ENCODE measurements at places on chromosomes 6 and 20. TPM values are rescaled to one million over a fixed set of nuclear protein-coding genes. Genes with fewer than 3 reads are reported as not detected.

The RIPOR2 gene
- total RNA-seq: 154 TPM

The ADGRF1 gene
- total RNA-seq: not detected

The SLC44A4 gene
- total RNA-seq: 0.39 TPM

The CTAGE9 gene
- not detected for total RNA-seq

The FAXC gene
- not detected for total RNA-seq

- DNase-seq: no peak
These were observed 90.0 kb downstream of the ELOVL5 start for GRCh38 chr6:53258774-53259155.

- no peak for DNase-seq
These were observed 19.7 kb upstream of the MTCL3 start for GRCh38 chr6:127538750-127539264.

DNA sequence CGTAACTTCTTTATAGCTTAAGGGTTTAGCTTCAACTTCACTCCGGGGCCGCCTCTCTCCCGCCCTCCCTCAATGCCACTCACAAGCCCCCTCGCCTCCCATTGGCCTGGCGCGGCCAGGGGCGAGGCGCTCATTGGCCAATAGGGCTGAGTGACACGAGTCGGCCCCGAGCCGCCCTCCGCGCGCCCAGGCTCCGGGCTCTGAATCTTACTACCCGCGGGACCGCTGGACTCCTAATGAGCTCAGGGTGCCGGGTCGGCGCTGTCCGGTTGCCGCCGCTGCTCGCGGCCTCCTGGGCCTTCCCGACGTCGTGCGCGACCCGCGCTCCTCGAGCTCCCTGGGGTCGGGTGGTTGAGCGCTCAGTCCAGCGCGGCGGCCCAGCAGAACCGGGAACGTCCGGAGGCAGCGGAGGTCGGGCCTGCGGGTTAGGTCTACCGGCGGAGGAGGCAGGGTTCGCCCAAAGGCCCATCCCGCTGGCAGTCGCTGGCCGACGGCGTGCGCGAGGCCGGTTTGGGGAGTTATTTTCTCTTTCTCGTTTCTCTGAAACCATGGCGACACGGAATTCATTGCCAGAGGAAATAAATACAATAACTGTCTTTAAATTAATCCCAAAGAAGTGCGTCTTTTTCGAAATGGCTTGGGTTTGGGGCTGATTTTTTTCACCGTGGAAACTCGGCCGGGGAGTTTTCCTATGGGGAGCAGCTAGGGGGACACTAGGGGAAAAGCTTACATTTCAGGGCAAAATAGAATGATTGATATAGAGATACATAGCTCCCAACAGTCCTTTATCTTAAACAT, at the start of gene SIM1:
Gene SIM1, minus strand, starts transcription at position 19 of the 798 bp plus-strand sequence. CDS start 1,453 bp downstream, outside the sequence.
- DNase-seq: no peak

GRCh38 chr6:2748183-2748582, 2.5 kb downstream of the MYLK4 start:
- no peak for DNase-seq

- no peak for DNase-seq
These were observed 206.4 kb upstream of the HDDC2 start for GRCh38 chr6:125507987-125508655.
